ENCODE measurements at places on chromosomes 7 and 10. TPM values are rescaled to one million over a fixed set of nuclear protein-coding genes. Genes with fewer than 3 reads are reported as not detected.

The CCDC136 gene
- total RNA-seq: 0.43 TPM

The CALML5 gene
- not detected for total RNA-seq

The RP9 gene
- total RNA-seq: 6.0 TPM

The NEUROD6 gene
- not detected for total RNA-seq

The SFTPD gene
- under 0.01 TPM for total RNA-seq

The SEMA3D gene
- total RNA-seq: not detected

The HOXA3 gene
- total RNA-seq: 1.7 TPM

The TAS2R41 gene
- total RNA-seq: not detected

The PLPP4 gene
- total RNA-seq: 1.3 TPM

The ANKRD61 gene
- total RNA-seq: 0.48 TPM

The EGFR gene
- total RNA-seq: 281 TPM

The PKD2L1 gene
- total RNA-seq: not detected

The SPDYE5 gene
- total RNA-seq: not detected

The AKR1C8 gene
- total RNA-seq: not detected

The VWA2 gene
- total RNA-seq: 6.8 TPM

The MRPL43 gene
- total RNA-seq: 44.6 TPM

The VAX1 gene
- total RNA-seq: not detected

The BTBD16 gene
- not detected for total RNA-seq

The SPDYE11 gene
- not detected for total RNA-seq

The ZNF138 gene
- 3.4 TPM for total RNA-seq

The GHRHR gene
- not detected for total RNA-seq

The HTR5A gene
- total RNA-seq: not detected

The PRSS1 gene
- total RNA-seq: not detected

The TMEM26 gene
- not detected for total RNA-seq

The TNPO3 gene
- 62.4 TPM for total RNA-seq

The PTEN gene
- 94.2 TPM for total RNA-seq

The MMD2 gene
- not detected for total RNA-seq

The DNAJC1 gene
- total RNA-seq: 80.4 TPM

The AFAP1L2 gene
- 15.7 TPM for total RNA-seq

The AGAP9 gene
- 1.5 TPM for total RNA-seq

The AZGP1 gene
- total RNA-seq: 0.21 TPM

The RSPH10B gene
- total RNA-seq: under 0.01 TPM

The NKX6-2 gene
- not detected for total RNA-seq

The NRF1 gene
- 12.5 TPM for total RNA-seq

The FGL2 gene
- not detected for total RNA-seq

The CH25H gene
- total RNA-seq: not detected

The LRMDA gene
- 3.1 TPM for total RNA-seq

The CPN1 gene
- not detected for total RNA-seq

The TMEM236 gene
- total RNA-seq: not detected

The PDE1C gene
- total RNA-seq: 1.2 TPM

The ZFAND4 gene
- total RNA-seq: 2.9 TPM

The NCF1 gene
- not detected for total RNA-seq

The PRSS2 gene
- not detected for total RNA-seq

All from tracheal epithelial cell (primary cell).